ENCODE measurements at places on chromosomes 5 and 9.

GRCh38 chr9:109017493-109017892, 4.2 kb upstream of the CTNNAL1 start:
- DNase-seq: no peak

DNA sequence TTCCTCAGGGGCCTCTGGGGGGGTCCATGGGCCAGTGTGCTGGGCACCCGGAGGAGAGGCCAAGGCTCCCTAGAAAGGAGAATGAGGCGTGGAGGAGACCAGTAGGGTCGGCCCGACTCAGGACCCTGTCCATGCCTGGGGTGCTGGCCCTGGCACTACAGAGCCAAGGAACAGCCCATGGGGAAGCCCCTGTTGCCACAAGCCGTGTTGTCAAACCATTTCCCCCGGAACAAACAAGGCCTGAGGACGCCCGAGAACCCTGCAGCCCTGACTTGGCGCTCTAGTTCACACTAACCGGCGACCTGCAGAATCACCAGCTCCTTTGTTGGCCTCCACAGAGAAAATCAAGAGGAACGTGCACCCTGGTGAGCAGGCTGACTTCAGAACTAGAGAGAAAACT, 41.6 kb upstream of the SLC12A7 start:
- DNase-seq: no peak

GRCh38 chr5:57494104-57495098, 11.8 kb upstream of the ACTBL2 start:
- DNase-seq: no peak

DNA sequence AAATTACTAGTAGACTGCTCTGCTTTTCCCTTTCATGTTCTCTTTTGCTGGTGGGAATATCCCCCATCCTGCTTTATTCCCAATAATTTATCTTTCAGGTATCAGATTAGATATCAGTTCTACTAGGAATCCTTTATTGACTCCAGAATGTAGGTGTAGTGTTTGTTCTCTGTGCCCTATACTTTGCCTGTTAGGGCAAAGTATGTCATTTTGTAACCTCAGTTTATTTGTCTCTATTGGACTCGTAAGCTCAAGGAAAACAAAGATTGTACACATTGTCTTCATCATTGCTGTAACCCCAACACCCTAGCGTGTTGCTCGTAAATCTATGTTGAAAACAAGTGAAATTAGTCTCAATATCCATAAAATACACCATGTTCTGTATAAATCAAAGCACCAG, 190.5 kb downstream of the COMMD10 start:
- DNase-seq: no peak

- DNase-seq: no peak
Measured at GRCh38 chr5:179854356-179854755, 4.3 kb downstream of the MRNIP start.

DNA sequence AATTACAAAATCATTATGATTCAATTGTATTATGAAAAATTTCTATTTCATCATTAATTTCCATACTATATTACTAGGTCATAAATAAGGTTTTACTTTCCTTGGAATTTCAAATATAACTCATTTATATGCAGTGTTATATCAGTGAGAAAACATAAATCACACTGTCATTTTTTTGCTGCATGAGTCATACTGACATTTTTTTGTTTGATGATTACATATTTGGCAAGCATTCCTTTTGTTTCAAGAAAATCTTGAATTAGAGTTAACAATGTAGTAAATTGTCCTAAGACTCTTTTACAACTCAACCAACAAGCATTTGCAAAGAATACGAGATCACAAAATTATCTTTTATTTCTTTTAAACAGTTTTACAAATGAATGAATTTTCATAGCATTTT, 298.4 kb upstream of the SEMA6A start:
- no peak for DNase-seq

GRCh38 chr5:116806836-116807235, 232.2 kb upstream of the SEMA6A start:
- no peak for DNase-seq

- no peak for DNase-seq
Measured at GRCh38 chr9:4207123-4207875, 92.6 kb downstream of the GLIS3 start.

DNA sequence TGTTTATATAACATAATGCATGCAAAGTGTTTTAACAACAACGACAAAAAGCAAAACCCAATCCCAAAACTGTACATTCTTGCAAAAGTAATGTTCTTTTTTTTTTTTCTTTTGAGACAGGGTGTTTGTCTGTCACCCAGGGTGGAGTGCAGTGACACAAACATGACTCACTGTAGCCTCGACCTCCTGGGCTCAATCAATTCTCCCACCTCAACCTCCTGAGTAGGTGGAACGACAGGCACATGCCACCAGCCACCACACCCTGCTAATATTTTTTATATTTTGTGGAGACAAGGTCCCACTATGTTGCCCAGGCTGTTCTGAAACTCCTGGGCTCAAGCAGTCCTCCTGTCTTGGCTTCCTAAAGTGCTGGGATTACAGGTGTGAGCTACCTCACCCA, 13.6 kb upstream of the HAVCR1 start:
- DNase-seq: no peak

DNA sequence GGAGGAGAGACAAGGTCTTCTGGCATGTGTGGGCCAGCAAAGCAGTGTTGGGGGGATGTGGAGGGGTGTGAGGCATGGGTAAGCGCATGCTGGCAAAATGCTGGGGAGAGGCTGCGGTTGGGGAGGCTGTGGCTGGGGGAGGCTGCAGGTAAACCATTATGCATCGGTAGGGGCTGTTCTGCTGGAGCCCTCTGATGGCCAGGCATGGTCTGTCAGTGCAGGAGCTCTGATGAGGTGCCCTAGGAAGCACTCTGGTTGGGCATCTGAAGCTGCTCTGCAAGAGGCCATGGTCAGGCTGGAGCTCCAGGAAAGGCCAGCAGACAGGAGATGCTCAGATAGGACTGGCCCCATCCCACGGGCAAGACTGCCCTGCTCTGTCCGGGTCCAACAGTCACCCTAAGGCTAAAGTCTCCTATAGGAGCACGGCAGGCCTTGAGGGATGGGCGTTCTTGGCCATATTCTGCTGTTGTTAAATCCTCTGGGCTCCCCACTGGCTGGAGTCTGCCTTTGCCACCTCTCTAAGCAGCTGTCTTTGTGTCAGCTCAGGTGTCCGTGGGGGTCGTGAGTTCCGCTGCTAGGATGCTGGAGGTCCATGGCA, 28.7 kb downstream of the ITGA2 start:
- DNase-seq: no peak

GRCh38 chr5:34957857-34958690, 28.7 kb downstream of the DNAJC21 start:
- no peak for DNase-seq

DNA sequence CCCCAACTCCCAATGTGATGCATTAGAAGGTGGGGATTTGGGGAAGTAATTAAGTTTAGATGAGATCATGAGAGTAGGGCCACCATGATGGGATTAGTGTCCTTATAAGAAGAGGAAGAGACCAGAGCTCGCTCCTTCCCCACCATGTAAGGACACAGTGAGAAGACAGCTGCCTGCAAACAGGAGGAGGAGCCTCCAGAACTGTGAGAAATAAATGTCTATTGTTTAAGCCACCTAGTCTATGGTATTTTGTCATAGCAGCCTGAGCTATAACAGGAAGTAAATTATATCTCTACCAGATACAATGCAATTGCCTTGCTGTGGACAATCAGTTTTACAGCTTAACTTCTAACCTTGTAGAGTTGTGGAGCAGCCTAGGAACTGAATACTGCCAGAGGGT, 58.0 kb downstream of the ANKRD33B start:
- no peak for DNase-seq

DNA sequence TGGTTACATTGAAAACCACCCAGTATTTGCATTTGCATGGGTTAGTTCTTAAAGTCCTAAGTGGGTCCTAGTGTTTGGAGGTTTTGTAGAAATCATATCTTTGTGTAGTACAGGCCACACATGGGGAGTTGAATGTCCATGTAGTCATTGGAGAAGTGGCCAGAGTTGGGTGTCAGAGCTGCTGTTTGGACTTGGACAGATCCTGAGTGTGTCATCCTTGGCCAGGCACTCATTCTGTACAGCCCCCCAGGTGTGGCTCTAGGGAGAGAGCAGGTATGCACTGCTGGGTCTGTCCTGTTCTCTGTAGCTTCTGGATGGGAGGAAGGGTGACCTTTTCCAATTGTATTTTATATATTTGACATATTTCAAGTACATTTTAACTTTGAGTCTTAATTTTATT, 82.4 kb downstream of the IQGAP2 start:
- DNase-seq: no peak

DNA sequence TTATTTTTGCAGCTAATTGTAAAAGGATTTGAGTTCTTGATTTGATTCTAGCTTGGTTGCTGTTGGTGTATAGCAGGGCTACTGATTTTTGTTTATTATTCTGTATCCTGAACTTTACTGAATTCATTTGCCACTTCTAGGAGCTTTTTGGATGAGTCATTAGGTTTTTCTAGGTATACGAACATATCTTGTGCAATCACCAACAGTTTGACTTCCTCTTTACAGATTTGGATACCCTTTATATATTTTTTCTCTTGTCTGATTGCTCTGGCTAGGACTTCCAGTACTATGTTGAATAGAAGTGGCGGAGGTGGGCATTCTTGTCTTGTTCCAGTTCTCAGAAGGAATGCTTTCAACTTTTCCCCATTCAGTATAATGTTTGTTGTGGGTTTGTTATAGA, 210.8 kb downstream of the FGF10 start:
- DNase-seq: no peak

- no peak for DNase-seq
Measured at GRCh38 chr9:37002413-37003217, 31.5 kb downstream of the PAX5 start.

- no peak for DNase-seq
Measured at GRCh38 chr5:24909210-24909609, 264.4 kb upstream of the CDH10 start.

DNA sequence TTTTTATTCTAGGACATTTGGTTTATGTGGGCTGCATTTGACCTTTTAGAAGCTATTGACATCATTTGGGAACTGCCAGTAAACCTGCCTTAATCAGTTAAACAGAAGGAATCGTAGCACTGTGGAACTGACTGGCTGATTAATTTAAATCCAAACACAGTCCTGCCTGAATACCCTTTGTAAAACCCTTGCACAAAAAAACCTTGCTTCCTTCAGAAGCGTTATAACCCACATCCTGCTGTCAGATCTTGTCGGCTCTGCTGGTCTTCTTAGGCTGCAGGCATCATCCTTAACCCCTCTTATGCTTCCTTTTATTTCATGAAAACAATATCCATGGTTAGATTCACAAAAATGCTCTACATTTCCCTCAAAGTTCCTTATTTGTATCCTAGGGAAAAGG, 46.3 kb downstream of the PAM start:
- no peak for DNase-seq

- no peak for DNase-seq
Measured at GRCh38 chr5:179829732-179830435, 9.2 kb downstream of the SQSTM1 start.

GRCh38 chr9:133305731-133306130, 30.3 kb downstream of the SURF6 start:
- no peak for DNase-seq

DNA sequence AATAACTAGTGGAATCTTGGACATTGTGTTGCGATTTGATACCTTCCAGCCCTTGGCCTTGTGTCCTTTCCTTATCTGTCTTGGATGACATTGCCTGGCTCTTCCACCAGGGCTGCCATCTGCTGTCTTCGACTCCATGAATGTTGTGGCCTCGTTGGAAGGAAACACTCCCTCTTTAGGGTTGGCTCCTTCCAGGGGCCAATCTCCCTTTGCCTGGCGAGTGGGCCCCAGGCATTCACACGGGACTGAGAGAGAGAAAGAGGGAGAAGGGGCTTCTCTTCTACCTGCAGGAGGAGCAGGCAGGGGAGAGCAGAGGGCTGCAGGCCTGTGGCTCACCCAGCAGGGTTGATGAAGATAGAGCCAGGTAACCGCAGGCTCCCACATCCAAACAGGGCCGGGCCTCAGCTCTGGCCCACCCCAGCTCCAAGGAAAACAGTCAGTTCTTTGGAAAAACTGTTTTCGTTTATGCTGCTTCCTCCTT, 31.3 kb downstream of the FGF1 start:
- no peak for DNase-seq

GRCh38 chr5:138745268-138745667, 8.0 kb upstream of the CTNNA1 start:
- DNase-seq: no peak

DNA sequence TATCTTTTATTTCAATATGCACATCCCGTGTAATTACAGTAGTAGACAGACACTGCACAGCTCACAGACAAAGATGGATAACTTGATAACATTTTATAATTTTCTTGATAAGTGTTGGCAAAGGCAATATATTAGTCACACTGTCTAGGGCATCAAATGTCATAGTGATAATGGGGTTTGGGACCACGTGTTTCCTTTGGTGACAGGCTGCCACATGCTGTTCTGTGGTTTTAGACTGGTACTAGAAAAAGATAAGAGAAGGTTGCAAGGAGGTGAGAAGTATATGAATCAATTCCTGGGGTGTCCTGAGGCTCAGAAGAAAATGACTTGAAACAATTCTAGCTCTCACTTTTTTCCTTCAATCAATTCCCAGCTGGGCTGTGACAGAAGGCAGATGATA, 258.8 kb upstream of the CHD1 start:
- DNase-seq: no peak

DNA sequence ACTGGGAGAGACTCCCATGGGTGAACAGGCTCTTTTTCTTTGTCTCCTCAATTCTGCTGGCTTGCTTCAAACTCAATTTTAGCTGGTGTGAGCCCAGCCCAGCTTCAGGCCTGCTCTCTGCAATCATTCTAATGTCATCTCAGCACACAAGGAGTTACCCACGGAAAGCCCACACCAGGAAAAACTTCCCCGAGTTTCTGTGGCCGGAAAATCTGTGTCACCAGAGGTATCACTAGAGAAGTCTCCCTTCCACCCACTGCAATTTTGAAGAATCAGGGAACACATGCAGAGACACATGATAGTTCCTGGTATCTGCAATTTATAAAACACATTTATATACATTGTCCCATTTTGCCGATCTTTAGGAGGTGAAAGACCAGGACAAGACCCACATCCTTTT, 13.5 kb upstream of the NDFIP1 start:
- no peak for DNase-seq

- DNase-seq: no peak
Measured at GRCh38 chr9:124110307-124110915, 98.8 kb downstream of the LHX2 start.

DNA sequence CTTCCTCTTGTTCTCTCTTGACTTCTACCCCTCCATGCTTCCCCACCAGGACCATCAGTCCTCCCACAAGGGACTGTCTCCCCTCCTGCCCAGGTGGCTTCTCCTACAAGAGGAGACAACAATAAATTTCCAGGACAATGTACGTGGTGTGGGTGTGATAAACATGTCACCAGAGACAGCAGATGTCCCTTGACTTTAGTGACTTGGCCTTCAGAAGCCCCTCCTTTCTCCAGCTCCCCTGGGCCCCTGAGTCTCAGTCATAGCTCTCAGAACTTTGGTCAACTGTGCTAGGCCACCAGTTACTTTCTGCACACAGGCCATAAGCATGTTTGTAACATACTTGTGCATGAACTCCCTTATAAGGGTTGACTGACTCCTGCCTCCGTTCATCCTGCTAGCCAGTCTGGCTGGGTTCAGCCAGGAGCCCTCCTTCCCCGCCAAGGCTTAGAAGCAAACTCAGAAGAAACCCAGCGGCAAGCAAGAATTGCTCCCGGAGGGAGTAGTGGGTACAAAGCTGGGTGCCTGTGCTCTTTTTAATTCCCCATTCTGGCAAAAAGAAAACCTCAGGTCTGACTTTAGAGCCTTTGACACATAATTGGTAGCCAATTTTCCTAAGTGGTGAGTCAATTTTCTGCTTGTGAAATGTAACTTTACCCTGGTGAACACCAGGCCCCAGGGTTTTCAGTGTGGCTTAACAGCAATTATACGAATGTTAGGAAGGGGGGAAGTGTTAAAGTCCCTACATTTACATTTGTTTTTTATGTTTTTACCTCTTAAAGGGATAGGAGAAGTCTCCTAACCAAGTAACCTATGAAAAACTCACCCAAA, 49.2 kb downstream of the EBF1 start:
- no peak for DNase-seq

Data from amygdala (tissue), 56 donors.